HFFc6 (cell line): ENCODE measurements at places on chromosomes 5 and 9. TPM values are rescaled to one million over a fixed set of nuclear protein-coding genes. Genes with fewer than 3 reads are reported as not detected.

The SH2D3C gene
- not detected in 3 replicates for total RNA-seq

DNA sequence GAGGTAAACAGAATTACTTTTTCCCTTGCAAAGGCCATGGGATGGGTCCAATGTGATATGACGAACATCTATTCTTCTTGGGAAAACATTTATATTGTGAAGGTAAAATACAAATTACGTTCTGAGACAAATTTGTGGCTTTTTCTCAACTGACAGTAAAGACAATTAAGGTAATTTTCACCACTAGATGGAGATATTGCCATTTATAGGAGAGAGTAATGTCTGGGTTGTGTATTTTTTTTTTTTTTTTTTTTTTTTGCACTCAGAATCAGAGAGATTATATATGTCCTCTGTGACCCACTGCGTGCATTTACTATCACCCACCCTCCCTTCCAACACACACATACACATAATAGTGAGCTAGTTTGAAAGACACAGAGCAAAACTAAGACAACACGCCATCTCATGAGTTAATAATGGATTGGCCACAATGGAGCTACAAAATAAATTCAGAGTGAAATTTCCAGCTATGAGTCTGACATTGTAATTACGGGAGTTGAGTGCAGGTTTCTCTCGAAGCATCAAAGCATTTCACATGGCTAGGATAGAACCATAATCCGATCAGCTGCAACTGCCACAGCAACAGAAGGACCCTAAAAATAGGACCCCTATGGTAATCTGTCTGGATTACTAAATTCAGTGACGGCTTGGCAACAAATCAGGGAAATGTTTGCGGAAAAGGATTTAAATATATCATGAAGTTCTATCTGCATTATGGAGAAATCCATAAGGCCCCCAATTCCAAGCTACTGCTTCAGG is 49.2 kb downstream of the ANXA1 start:
- peak; percentile 36 for DNase-seq

GRCh38 chr9:16028548-16028947 is 475.7 kb downstream of the CCDC171 start:
- DNase-seq: peak; percentile 24

GRCh38 chr9:91818225-91818585 is 131.8 kb downstream of the ROR2 start:
- no peak for DNase-seq

DNA sequence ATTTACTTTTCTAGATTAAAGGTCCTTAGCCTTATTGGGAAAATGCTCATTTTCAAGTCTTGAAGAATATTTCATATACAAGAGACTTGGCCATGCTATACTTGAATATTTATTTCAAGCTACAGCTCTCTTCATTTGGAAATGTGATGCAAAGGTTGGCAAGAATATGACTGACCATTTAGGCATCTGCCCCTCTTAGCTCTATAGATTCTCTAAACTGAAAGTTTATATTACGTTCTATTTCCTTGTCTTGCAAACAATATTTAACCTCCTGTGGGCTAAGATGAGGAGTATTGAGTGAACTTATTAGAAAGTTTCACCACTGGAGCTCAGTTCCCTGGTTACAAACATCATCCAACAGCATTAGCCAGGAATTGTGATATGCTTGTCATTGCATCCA is 593.1 kb downstream of the MAT2B start:
- DNase-seq: no peak

DNA sequence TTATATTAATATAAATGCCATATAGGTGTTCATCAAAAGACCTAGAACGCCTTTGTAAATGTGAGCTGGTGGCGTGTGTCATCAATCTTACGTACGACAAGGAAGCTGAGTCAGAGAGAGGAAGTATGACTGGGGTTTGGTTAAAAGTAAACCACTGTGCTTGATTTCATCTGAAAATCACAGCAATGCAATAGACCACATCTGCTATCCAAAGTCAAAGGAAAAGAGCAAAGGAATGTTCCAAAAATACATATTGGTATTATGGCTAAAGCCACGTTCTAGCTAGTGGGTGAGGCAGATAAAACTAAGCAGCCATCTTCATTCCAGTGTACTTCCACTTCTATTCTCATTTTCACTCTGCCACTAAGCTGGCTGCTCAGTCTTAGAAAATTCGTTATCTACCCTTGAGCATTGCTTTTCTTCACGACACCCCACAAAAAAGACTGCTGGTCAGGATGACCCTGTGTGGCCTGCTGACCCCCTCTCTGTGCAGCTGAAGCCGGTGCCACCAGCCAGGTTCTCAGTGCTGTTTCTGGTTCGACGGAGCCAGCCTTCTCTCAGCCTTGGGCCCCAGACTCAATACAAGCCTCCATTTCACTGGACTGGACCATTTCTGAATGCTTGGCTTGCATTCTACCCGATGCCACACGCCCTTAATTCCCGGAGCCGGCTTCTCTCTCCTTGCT is 23.8 kb downstream of the SHC3 start:
- peak; percentile 84 for DNase-seq
